ENCODE measurements at places on chromosomes 7 and 10.

DNA sequence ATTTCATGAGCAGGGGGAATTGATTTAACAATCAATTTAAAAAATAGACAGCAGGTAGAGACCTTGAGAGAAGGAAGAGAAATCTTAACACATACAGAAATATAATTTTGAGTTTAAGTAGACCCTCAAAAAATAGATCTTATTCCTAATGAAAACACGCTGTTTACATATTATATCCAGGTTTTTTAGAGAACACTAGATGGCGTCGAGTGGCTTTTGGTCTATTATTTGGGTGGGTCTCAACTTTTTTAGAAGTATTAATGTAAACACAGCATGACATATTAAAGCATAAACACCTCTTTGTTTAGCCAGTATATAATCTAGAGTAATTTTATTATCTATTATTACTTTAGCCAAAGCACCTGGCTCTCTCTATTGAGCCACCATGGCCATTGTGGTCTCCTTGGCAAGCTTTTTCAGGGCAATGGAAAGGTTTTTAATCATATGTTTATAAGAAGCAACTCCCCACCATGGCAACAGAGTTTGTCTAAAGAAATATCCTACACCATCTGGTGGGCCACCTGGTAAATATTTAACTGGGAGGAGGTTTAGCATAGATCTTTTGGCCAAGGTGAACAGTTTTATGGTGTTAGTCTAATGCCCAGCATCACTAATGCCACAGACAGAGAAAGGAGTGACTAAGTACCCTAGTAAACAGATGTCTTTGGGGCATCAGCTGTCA is 59.7 kb upstream of the PRSS1 start:
- no peak for DNase-seq

DNA sequence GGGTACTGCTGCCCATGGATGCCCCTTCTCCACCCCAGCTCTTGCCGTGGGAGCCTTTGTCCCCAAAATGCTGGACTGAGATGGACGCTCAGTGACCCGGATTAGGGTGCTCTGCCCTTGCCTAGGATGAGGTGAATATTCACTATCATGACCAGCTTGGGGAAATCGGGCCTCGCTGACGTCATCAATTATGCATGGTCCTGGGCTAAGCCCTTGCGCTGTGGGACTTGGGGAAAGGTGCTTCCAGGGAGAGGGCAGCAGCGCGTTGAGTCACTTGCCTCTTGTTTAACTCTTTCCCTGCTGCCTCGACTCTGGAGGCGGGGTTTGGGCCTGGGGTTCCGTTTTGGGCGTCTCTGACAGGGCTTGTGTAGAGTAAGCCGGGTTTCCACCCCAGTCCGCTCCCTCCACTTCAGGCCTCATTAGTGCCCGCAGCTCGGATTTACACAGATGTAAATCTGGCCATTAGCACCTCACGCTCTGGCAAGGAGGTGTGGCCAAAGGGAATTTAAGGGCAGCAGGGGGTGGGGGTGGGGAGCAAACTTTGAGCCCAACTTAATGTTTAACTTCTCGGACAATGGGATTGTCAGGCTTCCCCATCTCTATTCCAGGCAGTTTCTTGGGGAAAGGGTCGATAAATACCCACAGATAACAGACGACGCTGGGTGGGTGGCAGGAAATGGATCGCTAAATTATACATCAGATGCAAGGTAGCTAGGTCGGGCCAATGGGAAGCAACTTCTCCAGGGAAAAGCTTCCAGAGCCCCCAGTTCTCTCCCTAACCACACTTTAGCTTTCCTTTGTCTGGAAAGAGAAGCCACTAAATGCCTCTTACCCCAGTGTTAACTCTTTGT is 51.3 kb upstream of the TCF7L2 start:
- no peak for DNase-seq

GRCh38 chr7:68125168-68125567 is 1128.5 kb downstream of the TYW1 start:
- peak; percentile 62 for DNase-seq

- DNase-seq = no peak
Measured at GRCh38 chr10:103584216-103585010, 90.9 kb downstream of the NEURL1 start.

DNA sequence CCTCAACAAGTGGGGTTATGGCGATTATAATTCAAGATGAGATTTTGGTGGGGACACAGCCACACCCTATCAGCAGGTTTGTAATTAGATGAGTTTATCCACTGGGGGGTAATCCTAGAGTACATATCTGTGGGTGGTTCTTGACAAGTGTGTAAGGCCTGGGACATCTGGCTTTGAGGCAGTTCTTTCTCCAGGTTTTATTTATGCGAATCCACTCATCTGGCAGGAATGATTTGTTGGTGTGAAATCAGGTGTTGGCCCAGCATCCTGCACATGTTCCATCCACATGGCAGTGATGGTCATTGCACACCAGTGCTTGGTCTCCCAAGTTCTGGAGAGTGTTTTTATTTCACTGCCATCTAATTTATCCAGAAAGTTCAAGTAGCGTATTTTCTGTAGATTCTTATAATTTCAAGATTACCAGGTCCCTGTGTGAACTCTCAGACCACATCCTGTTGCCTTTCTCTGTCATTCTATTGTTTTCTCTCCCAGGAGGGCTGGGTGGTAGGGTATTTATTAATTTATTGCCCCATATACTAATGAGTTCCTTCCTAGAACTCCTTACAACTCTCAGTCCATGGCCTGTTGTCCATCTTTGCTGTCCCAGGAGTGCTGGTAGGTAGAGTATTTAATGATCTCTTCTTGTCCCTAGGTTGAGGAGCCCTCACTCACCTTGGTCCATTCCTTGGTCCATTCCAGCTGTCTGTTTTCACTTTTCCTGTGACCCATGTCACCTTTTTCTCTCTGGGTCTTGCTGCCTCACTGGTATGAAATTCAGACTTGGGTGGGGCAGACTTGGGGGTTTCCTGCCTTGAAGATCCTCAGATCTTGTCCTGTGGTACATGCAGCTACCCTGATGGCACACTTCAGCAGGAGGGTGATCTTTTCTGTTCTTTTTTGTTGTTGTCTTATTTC is 10.4 kb downstream of the RALA start:
- no peak for DNase-seq

- no peak for DNase-seq
Measured at GRCh38 chr10:17249820-17250219, 21.8 kb downstream of the VIM start.

DNA sequence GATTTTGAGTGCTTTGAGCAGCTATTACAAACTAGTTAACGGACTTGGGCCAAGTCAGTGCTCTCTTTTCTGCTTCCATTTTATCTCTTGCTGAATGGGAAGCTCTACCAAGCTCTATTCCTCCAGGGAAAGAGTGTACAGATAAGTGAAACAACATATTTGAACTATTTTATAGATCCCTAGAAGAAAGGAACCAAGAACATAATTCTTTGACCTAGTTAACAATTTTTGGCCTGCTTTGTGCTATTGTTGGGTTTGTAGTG is 244.8 kb downstream of the PRKG1 start:
- DNase-seq = no peak

DNA sequence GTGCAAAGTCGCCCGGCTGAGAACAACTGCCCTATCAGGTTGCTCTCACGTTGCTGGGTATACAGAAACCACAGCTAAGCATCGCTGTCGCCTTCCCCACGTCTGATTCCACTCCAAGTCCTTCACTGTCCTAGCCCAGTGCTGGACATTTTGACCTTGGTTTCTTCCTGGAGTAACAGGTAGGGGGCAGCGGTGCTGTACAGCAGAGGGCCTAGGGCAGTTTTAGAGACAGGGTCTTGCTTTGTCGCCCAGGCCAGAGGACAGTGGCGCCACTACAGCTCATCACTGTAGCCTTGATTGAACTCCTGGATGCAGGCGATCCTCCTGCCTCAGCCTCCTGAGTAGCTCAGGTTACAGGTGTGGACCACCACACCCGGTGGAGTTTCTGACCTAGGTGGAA is 2.6 kb downstream of the CLDN15 start:
- no peak for DNase-seq

Measured in DMS79 (cell line).